ENCODE measurements at places on chromosomes 5 and 9. TPM values are rescaled to one million over a fixed set of nuclear protein-coding genes. Genes with fewer than 3 reads are reported as not detected.

DNA sequence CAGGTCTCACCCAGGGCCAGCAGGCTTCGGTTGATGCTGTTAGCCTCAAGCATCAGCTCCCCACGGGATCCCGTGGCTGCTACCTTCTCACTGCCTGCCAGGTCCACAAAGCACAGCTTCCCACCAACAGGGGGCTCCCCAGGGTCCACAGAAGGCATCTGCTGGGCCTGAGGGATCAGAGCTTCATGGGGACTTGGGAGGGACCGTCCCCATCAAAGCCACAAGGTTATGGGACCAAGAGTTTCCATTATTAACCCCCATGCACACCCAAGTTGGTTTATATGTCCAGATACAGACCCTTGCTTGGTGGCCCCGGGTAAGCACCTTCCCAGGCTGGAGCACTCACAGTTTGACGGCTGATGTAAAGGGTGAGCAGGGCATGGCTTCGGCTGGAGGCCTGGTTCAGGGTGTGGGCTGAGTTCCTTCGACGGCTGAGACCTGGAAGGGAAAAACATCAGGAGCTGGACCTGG lies 3.0 kb downstream of the KIF12 start:
- peak; percentile 52 for DNase-seq

GRCh38 chr5:135831851-135832555 lies 2.5 kb upstream of the SLC25A48 start:
- no peak for DNase-seq

The CCDC112 gene
- 4.6 TPM for total RNA-seq

DNA sequence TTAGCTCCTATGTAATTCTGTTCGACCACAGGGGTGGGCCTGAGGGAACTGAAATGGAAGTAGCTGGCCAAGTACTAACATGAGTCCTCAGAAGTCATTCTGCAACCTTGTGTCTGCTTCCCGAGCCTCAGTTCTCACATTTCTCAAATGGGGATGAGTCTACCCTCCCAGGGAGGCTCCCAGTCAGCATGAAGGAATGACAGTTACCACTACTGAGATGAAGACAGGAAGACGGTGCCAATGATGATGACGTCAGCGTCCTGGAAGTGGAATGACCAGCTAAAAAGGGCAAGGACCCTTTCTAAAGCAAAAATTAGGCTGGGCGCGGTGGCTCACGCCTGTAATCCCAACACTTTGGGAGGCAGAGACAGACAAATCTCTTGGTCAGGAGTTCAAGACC lies 6.8 kb downstream of the PIP5KL1 start:
- DNase-seq: no peak

DNA sequence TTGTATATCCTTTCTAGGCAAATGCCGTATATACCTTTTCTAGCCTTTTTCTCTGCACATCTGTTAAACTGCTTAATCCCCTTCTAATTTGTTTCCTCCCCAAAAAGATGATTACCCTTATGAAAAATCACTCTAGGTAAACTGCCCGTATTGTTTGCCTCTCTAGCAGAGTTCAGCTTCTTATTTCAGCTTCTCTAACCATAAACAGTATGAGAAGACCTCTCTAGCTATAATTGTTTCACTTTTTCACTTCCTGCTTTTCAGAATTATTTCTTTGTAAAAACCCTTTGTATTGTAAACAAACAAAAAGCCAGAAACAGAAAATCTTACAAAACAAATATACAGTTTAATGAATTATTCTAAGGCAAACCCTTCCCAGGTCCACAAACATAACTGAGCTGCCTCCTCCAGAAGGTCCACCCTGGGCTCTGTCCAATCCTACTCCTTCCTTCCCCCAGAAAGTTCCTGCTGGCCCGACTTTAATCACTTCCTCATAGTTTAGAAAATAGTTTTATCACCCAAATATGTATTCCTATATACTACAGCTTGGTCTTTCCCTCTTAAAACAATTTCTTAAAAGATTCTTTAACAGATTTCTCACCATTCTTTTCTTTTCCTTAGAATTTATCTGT lies 158.1 kb downstream of the FGF1 start:
- no peak for DNase-seq

The CPEB4 gene
- total RNA-seq: 27.8 TPM

The INSL4 gene
- not detected for total RNA-seq

DNA sequence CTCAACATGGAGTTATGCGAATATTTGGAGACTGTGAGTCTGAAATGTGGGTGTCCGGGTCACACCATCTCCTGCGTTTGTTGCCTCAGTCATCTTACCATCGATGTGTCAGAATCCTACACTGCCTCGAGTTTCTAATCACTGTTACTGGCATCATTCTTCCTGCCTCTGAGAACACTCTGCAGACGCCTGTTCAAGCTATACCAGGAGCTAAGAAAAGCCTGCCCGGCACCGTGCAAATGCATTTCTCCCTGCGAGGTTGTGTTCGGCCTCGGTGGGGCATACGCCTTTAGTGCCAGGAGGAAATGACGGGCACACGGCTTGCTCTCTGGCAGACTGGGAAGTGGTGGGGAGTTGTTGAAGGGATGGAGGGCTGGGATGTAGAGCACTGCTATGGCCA lies 31.2 kb upstream of the SLC25A51 start:
- DNase-seq: no peak
